NCI-H524 (cell line): ENCODE measurements at places on chromosomes 3 and 15.
A peak's percentile ranks its signal among the peaks of the same experiment; 100 is the strongest.

DNA sequence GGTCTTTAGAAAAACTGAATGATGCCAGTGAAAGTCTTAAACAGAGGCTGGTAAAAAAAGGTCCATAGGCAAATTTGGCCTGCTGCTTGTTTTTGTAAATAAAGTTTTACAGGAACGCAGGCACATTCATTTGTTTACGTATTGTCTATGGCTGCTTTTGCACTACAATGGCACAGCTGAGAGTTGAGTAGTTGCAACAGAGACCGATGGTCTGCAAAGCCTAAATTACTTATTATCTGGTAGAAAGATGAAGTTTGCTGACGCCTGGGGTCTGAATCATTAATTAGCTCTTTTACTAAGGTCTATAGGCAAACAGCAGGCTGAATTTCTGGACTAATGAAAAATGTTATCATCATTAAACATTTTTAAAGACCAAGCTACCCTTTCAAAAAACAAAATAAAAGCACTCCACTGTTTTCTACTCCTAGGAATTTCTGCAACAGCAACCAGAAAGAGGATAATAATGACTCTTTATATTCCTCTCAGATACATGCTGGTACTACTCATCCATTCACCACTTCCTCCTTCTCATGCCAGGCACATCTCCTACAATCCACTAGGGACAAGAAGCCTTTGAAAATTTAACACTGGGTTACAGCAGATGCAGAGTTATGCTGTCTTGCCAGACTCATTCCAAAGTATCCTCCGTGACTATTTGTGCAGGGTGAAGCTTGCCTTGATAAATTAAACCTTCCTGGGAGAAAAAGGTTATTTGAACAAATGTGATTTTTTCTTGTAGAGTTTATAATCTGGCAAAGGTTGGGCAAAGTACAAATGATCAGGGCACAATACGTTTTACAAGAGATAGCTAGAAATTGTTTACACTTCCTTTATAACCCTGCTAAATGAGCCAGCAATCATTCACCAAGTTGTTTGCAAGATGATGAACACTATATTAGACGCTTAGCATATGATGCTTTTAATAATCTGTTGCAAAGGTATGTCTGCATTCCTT, 6.0 kb downstream of the GATM start:
- DNase-seq = no peak

GRCh38 chr3:2247831-2248230, 149.2 kb downstream of the CNTN4 start:
- DNase-seq = no peak

GRCh38 chr3:37574177-37574943, 287.3 kb upstream of the CTDSPL start:
- no peak for DNase-seq

DNA sequence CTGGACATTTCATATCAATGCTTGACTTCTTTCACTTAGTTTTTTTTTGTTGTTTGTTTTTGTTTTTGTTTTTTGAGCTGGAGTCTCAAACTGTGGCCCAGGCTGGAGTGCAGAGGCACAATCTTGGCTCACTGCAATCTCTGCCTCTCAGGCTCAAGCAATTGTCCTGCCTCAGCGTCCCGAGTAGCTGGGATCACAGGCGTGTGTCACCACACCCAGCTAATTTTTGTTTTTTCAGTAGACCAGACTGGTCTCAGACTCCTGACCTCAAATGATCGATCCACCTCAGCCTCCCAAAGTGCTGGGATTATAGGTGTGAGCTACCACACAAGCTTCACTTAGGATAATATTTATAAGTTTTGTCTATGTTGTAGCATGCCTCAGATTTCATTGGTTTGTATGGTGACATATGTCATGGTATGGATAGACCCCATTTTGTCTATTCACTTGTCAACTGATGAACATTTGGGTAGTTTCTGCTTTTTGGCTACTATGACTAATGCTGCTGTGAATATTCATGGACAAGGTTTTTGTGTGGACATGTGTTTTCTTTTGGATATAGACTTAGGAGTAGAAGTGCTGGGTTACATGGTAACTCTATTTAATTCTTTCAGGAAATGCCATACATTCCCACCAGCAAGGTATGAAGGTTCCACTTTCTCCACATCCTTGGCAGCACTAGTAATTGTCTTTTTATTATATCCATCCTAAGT, 6.8 kb upstream of the PRR23E start:
- no peak for DNase-seq

DNA sequence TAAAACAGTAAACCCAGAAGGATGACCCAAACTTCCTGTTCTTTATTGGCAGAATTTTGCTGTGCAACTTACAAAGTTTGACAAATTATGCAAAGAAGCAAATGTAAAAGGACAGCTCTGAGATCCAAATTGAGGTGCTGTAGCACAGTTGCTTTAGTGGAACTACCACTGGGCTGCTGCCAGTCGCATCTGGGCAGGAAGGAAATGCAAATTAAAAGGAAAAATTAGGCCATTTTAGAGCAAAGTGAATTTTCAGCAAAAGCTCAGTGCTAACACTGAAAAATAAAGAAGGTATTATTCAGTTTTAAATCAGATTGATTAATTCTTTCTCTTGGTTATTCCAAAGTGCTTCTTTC, 104.5 kb downstream of the ZMAT3 start:
- DNase-seq = no peak

DNA sequence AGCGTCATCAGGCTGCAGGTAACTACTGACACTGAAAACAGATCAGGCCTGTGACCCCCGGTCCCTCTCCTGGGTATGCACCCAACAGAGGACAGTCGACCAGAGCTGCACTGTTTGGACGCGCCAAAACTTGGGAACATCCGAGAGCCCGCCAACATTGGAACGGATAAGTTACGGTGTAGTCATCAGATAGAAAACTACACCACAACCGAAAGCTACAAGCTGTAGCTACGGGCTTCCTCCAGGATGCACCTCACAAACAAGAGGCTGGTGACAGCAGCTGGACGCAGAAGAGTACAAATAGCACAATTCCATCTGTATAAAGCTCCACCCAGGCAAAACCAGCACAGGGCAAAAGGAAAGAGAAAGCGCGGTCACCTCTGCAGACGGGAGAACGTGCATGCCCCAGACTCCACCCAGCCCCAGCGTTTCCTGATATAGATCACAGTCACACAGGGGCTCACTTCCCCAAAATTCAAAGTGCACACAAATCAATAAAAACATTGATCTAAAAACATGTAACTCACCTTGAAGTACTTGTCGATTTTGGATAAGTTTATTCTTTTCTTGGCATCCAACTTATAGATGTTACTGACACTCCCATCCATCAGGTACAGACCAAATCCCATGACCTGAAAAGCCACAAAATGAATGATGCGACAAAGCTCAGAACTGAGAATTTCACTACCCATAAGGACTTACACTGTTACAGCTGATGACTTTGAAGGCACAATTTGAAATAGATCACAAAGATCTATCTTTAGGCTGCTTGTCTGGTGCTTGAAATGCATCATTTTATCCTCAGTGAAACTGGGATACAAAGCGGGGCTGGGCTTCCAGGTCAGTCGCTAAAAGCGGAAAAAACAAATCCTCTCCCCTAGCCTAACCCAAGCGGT, 43.3 kb downstream of the CYFIP1 start:
- DNase-seq = no peak

DNA sequence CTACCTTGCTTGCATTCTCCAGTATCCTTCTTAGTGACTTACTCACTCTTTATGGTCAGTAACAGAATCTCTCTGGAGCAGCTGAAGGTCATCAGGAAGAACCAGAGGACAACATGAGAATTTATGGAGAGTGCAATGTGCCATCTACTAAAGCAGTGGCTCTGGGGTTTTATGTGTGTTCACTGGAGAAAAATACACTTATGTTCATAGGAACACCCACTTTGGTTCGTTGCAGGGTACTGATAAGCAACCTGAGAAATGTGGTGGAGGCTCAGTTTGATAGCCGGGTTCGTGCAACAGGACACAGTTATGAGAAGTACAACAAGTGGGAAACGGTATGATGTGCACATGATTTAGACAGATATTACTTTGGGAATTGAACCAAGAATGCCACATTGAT, 12.8 kb downstream of the CPB1 start:
- DNase-seq = no peak

GRCh38 chr3:48233542-48233941, 7.4 kb upstream of the ZNF589 start:
- no peak for DNase-seq

DNA sequence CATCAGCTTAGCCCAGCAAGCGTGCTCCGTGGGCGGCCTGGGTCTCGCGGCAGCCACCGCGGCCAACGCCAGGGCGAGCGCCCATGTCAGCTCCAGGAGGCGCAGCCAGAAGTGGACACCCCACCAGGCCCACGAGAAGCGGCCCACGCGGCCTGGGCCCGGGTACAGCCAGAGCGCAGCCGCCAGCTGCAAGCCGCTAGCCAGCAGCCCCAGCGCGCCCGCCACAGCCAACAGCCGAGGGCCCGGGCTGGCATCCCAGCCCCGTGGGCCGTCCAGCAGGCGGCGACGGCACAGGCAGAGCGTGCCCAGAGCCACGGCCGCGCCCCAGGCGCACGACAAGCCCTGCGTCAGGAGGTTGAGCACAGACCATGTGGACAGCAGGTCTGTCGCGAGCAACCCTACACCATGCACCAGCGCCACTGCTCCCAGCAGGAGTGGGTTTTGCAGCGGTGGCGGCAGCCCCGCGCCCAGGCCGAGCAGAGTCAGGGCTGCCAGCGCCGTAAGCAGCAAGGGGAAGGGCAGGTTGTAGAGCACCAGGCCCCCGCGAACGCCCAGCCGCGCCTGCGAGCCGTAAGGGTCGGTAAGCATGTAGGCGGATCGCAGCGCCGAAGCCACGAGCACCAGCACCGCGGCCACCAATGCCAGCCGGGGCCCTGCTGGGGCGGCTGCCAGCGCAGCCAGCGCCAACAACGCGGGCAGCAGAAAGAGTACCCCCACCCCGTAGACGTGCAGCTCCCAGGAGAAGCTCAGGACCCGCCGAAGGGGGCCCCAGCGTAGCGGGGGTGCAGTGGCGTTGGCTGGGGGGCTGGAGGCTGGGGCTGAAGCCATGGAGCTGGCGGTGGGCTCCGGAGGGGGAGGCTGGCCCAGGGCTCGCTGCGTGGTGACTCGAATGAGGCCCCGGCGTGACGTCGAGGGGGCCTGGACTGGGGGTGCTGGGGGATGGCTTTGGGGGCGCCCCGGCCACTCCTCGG, 4.9 kb downstream of the PRRT3 start:
- peak; percentile 84 for DNase-seq

GRCh38 chr15:78766041-78766440, 45.2 kb downstream of the ADAMTS7 start:
- no peak for DNase-seq

- DNase-seq = no peak
These were observed 55.1 kb upstream of the RASA2 start for GRCh38 chr3:141431411-141432378.

- DNase-seq = no peak
These were observed 31.7 kb downstream of the ADPGK start for GRCh38 chr15:72751751-72752455.

GRCh38 chr3:150236316-150237082, 171.6 kb upstream of the TSC22D2 start:
- DNase-seq = no peak

DNA sequence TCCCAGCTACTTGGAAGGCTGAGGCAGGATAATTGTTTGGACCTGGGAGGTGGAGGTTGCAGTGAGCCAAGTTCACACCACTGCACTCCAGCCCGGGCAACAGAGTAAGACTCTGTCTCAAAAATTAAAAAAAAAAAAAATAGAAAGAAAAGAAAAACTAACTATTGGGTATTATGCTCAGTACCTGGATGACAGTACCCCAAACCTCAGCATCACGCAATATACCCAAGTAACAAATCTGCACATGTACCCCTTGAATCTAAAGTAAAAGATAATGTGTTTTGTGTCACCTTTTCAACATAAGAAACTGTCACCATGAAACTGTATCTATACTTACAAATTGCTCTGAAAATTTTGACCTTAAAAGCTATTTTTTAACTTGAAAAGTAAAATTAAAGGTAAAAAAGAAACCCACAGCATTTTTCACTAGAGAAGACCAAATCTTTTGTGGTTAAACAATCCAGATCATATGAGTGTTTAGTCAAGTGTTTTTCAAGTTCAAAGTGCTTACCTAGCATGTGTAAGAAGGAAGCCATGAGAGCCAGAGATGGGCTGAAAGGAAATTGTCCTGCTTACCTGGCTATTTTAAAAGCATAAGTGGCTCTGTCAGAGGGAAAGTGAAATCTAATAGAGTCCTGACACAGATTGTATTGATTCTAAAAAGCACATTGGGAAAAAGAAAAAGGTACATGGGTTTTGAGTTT, 50.5 kb downstream of the MYO1E start:
- no peak for DNase-seq

GRCh38 chr3:36303286-36303685, 77.0 kb upstream of the STAC start:
- no peak for DNase-seq

DNA sequence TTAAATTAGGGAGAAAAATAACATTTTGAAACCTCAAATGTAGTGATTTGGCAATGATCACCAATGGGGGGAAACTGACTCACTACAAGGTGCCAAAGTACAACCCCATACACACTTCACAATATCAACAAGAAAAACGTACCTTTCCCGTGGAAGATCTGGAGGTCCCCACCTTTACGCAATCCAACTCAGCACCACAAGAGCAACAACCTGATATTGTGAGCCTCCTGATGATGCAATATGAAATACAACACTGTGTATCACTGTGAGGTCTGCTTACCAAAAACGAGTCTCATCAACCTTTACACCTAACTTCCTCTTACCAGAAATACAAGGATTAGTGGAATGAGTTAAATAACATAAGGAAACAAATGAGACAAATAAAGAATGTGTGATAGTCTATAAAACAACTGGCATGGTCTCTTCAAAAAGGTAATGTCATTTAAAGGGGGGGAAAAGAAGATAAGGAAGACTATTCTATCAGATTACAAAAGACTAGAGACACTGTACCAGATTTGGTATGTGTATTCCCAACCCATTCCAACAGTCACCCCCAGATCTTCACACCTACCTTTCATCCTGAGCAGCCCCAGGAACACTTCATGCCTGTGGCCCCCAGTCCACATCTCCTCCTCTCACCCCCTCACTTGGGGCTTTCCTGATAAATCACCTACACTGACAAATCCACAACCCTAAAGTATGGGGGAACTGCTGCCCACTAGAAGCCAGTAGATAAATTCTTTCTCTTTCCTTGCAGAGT, 27.7 kb downstream of the DLG1 start:
- no peak for DNase-seq

DNA sequence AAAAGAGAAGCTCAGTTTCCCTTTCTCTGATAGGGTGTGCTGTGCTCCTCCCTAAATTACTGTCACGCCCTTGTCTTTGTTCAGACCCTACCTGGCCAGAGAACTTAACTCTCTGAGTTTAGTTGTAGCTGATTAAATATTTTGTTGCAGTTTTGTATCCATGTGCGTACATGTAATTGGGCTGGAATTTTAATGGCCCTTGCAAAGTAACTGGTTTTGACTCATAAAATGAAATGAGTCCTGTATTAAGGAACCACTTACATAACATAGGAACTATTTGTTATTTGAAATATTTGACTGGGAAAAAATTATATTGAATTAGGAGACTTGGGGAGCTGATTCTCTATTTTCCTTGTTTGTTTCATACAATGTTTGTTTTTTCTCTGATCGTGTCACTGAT, 80.2 kb downstream of the LRRK1 start:
- DNase-seq = no peak
